ENCODE measurements at places on chromosomes 7 and 10.
A peak's percentile ranks its signal among the peaks of the same experiment; 100 is the strongest.

GRCh38 chr7:30776971-30777370 is 5.8 kb downstream of the MINDY4 start:
- no peak for DNase-seq

- DNase-seq = no peak
These were observed 223.6 kb downstream of the GFRA1 start for GRCh38 chr10:116049158-116049973.

DNA sequence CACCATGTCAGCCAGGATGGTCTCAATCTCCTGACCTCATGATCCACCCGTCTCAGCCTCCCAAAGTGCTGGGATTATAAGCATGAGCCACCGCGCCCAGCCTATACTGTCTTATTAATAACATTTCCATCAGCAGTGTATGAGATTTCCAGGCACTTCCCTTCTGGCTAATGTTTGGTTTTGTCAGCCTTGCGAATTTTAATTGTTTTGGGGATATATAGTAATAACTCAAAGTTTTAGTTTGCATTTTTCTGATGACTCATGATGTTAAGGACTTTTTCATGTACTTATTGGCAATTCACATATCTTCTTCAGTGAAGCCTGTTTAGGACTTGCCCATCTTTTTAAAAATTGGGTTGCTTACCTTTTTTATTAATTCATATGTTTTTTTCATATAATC is 76.0 kb downstream of the TMEM270 start:
- DNase-seq = peak; percentile 9

- DNase-seq = no peak
These were observed at the start of gene CHRM2 for GRCh38 chr7:136868496-136869000. CHRM2 (plus strand) TSS chr7:136868652; CDS start chr7:137014866, 146,214 bp downstream.

GRCh38 chr10:94320285-94320914 is 42.3 kb downstream of the NOC3L start:
- peak; percentile 30 for DNase-seq

DNA sequence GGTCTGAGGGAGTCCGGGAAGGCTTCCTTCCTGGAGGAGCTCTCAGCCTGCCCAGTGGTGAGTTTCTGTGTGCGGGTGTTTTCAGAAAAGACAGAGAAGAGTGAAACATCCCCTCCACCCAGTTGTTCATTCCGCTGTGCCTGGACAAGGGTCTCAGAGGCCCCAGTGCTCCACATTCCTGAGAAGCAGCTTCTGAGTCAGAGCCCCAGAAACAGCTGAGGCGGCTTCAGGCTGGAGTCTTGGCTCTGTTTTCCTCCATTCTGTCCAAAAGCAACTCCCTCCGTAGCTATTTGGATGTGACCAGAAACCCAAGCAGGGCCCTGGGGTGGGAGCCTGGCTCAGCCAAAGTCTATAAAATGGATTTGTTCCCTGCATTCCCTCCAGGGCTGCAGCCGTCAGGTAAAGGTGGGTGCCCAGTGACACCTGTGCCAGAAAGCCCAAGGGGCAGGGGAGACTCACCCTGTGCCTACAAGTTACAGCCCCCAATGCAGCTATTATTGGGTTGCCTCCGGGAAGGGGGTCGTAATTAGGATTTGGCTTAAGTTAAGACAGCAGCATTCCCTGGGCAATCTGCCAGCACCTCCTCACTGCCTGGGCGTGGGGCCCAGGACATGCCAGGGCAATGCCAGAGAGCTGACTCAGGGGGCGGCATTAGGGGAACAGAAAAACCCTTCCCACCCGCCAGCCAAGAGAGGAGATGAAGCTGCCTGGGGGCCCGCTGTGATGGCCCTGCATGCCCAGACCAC is 13.1 kb upstream of the CAMK2G start:
- DNase-seq = no peak

DNA sequence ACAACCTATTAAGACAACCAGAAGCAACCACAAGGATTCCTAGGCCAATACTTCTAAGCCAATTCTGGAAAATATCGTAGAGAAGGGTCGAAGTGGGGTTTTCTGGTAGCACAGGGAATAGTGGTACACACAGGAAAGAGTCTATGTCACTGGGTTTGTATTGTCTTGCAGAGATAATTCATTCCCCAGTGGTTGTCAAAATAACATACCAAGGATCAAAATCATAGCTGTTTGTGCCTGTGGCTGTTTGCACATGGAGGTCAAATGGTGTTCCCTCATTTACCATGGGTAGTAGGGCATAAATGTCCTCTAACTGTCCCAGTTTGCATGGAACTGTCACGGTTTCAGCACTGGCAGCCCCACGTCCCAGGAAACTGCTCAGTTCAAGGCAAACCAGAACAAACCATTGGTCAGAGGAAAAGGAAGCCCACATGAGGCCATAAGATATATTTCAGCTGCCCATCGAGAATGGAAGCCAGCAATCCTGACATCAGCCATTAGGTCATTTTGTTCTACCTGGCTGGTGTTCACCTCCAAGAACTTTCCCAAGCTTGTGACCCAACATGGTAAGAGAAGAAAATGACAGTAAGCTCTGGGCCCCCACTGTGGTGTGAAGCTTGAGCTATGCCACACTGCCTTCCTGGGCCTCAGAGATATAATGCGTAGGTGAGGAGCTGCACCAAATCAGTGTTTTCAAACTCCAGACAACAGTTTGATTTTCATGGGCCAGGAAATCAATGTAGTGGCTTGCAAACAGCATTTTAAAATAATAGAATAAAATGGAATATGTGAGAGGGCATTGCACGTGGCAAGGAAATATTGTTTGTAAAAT is 53.9 kb upstream of the NFE2L3 start:
- no peak for DNase-seq

- no peak for DNase-seq
These were observed 2.2 kb downstream of the IFT22 start for GRCh38 chr7:101319401-101319800.

- DNase-seq = no peak
These were observed 489.6 kb downstream of the TNS3 start for GRCh38 chr7:47092336-47092735.

DNA sequence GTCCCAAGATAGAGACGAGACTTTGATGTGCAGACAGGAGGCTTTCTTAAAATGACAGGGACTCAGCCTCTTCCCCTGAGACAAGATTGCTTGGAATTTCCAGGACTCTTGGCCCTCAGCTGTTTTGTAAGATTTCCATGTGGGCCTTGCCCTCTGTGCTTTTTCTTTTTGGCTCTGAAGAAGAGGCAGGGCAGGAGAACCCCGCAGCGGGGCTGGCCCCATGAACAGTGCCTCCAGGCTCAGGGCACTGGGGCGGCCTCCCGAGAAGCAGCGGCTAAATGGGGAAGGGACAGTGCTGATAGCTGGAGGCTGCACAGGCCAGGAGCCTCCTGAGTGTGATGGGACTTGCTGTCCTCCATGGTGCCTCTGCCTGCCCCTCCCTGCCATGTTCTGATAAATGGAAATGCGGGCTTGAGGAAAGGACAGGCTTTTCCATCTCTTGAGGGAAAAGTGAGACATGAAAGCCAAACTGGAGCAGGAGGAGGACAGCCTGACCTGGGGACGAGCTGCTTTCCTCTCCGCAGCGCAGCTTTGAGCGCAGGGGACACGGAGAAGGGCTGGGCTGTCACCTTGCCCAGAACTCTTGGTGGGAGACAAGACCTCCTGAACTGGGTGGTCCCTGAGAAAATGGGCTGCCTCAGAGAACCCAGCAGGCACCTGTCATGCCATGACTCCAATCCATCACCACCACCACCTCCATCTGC is 12.1 kb downstream of the SAP25 start:
- DNase-seq = no peak

- no peak for DNase-seq
These were observed 16.5 kb downstream of the GRIFIN start for GRCh38 chr7:2459674-2460073.

- DNase-seq = no peak
These were observed 91.4 kb downstream of the PPP1R3C start for GRCh38 chr10:91541481-91541880.
